ENCODE measurements at places on chromosomes 7 and 10. TPM values are rescaled to one million over a fixed set of nuclear protein-coding genes. Genes with fewer than 3 reads are reported as not detected.
A peak's percentile ranks its signal among the peaks of the same experiment; 100 is the strongest.

NEURL1 gene
- 1.3 TPM for total RNA-seq

- no peak for DNase-seq
These were observed 17.2 kb downstream of the PANK1 start for GRCh38 chr10:89627830-89628229.

GRCh38 chr7:106520962-106521514 lies 139.9 kb downstream of the CCDC71L start:
- DNase-seq: no peak

TRPV5 gene
- not detected for total RNA-seq

GRCh38 chr7:1593091-1593866 lies 23.4 kb upstream of the PSMG3 start:
- DNase-seq: no peak

- DNase-seq: no peak
These were observed 3.6 kb upstream of the TLL2 start for GRCh38 chr10:96517284-96517683.

DNA sequence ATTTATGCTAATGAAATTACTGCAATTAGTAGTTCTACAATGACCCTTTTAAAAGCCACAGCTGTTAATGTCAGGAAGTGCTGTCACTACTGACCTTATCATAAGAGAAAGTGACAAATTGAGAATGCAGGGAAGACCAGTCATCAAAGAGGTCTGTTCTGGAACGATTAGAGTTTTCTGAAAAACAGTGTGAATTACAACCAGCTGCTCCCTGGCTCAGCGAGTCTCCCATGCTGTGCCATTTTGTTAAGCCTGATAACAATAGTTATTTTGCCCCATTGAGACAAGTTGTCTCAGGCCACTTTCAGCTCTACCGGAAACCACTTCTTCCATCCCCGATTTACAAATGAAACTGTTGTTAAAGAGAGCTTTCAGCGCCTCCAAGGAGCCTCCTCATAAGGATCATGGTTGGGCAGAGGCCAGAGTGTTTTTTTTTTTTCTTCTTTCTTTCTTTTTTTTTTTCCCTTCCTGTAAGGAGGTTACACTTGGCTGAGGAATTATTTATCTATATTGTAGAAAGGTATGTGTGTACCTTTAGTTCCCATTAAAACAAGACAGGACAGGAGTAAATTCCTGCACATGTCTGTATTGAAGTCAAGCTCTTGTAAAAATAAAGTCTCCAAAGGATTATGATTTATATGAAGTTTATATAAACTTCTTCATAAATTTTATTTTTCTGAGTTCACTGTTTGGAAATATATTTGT lies 173.6 kb downstream of the CDCA7L start:
- DNase-seq: no peak

NEUROG3 gene
- not detected for total RNA-seq

DNA sequence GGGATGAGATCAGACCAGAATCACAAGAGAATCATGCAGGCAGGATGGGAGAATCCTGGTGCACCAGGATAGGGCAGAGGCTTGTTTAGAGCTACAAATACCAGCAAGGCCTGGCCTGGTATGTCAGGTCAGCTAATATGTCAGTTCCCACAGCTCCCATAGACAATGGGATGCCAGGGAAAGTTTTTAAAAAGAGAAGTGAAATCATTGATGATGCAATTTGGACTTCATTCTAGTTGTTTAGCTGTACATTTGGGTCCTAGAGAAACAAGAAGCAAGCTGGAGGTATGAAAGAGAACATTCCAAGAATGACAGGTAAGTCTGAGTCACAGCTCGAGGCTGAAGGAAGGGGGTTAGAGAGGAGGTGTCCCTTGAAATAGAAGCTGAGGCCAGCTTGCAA lies 45.2 kb downstream of the GPR141 start:
- no peak for DNase-seq

- DNase-seq: peak; percentile 76
These were observed 115.9 kb upstream of the EEPD1 start for GRCh38 chr7:36037121-36037662.

HABP2 gene
- 0.07 TPM for total RNA-seq

DNA sequence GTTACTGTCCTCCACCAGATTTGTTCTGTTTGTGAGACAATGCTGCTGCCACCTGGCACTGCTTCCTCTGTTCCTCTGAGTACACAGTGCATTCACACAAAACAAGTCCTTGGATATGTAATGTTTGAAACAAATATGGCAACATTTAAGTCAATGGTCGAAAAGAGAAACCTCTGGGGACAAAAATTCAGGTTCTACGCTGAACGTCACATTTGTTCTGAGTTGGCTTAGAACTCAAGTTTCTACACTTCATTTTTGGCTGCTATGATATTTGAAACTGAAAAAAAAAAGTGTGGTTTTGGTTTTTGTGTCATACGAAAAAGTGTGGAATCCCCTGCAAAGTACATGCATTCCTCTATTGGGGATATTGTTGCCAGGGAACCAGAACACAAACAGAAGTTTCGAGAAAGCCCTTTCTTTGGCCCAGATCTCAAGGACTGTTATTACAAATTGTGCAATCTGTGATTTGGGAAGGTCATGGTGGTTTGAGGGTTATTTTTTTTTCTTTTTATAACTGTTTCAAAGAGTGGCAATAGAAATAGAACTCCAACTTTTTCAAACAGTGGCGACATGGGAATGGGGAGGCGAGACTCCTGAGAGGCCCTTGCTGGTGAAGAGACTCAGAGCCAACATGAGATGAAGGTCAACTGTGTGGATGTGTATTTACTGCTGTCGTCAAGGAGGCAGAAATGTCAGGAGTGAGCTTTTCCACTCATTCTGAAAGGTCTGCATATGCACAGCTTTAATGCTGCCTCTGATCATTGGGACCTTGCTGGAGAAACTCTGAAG lies 127.5 kb downstream of the CUBN start:
- DNase-seq: no peak

GRCh38 chr10:92342796-92343195 lies 51.8 kb downstream of the MARCHF5 start:
- no peak for DNase-seq

DNA sequence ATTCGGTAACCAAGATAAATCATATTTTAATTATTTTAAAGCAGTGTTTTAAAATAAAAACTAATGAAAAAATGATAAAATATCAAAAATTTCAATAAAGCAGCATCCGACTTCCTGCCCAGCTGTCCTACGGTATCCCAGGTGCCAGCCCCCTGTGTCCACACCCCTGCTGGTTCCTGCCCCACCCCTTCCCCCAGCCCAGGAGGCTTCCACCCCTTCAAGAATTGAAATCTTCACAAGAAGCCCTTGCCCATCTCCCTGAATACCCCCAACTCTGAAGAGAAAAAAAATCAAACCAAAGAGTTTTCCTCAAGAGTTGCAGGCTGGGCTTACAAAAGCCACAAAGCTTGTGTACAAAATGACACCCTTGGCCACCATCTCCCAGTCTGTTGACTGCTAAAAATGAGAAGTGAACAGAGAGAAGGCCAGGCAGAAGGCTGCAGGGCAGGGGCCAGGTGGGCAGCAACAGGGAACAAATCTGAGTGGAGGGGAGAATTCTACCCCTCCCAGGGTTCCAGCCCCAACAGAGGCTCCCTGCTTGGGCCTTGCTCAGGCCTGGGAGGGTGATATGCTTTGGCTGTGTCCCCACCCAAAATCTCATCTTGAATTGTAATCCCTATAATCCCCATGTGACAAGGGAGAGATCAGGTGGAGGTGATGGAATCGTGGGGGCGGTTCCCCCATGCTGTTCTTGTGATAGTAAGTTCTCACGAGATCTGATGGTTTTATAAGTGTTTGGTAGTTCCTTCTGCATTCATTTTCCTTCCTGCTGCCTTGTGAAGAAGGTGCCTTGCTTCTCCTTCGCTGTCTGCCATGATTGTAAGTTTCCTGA lies 14.5 kb downstream of the GPRIN2 start:
- no peak for DNase-seq

DNA sequence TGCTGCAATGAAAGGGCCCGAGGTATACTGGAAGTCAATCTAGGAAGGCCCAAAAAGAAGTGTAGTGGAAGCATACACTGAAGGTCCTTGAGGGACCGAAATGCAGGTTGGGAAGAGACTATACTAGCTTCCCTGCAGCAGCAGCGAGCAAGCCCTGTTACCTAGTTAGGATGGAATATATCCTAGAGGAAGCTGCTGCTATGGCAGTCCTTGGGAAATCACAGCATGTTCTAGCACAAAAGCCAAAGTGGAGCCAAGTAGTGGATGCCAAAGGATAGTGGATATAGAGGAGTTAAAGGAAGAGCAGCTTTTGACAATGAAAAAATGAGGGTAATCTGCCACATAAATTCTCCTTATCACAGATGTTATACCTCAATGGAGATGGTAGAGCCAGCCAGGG lies 123.8 kb upstream of the STARD3NL start:
- no peak for DNase-seq

- DNase-seq: no peak
These were observed 520.2 kb upstream of the ZWINT start for GRCh38 chr10:56881218-56881617.

- no peak for DNase-seq
These were observed 156.5 kb downstream of the WDR37 start for GRCh38 chr10:1212571-1213141.

ARPC1A gene
- total RNA-seq: 216 TPM

- no peak for DNase-seq
These were observed 117.3 kb upstream of the ZNF438 start for GRCh38 chr10:31148951-31149350.

- no peak for DNase-seq
These were observed 144.2 kb downstream of the CXCL12 start for GRCh38 chr10:44240584-44241205.

- no peak for DNase-seq
These were observed 313.5 kb downstream of the TCERG1L start for GRCh38 chr10:130998046-130998435.

GRCh38 chr7:29955799-29956486 lies 33.7 kb downstream of the SCRN1 start:
- no peak for DNase-seq

GRCh38 chr7:20293336-20293735 lies 37.4 kb upstream of the ITGB8 start:
- no peak for DNase-seq

TMEM176A gene
- 18.9 TPM for total RNA-seq

TNPO3 gene
- total RNA-seq: 50.8 TPM

DNA sequence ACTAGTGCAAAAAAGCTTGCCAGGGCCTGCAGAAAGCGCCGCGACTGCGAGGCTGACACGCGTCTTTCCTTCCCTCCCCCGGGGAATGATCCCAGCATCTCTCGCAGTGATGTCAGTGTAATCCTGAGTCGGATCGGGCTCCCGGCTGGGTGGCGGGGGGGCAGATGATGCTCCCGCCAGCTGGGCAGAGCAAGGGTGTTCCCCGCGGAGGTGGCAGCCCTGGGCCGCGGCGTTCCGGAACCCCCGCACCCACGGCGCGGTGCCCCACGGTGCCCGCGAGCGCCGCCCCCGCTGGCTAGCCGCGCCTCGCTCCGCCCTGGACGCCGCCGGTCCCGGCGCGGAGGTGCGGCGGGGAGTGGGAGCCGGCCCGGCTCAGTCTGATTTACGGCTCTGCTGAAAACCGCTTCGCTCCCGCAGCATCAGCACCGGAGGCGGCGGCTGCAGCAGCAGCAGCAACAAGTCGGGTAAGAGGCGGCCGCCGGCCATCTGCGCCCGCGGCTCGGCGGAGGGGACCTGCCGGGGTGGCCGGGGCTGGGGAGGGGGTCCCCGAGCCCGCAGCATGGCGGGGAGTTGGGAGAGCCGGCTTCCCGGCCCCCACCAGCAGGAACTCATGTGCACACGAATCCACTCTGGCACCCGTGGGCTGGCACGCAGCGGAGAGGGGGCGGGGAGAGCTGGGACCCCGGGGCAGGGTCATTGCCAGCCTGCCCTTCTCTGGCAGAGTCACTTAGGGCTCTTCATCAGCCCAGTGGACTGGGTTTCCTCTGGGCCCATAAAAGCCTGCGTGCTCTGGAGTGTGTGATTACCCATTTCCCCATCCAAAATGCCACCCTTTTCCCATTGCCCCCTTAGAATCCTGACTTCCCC lies at the start of gene ZNF365:
Gene ZNF365 (plus strand): TSS at position 375 of the 867 bp plus-strand sequence. CDS start 1,825 bp downstream, outside the sequence.
- no peak for DNase-seq

SPDYE9 gene
- total RNA-seq: not detected

DNA sequence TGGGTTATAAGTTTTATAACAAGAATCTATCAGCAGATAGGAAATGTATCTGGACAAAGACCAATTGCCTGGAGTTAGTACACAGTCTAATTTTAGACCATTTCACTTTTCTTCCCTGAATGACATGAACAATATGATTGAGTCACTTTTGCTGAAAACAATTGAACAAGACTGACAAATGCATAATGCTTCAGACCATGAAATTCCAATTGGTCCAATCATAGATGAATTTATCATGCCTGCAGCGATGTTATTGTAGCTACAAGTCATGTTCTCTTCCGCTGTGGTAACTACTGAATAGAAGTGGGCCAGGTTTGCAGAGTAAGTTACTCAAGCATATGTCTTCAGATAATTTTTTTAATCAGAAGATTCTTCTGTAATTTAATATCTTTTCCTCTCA lies 73.4 kb downstream of the VSTM2A start:
- DNase-seq: peak; percentile 59

- DNase-seq: no peak
These were observed 205.5 kb downstream of the SEMA3D start for GRCh38 chr7:84981055-84981976.

TMEM130 gene
- total RNA-seq: 0.33 TPM

- DNase-seq: no peak
These were observed 563 bp upstream of the JMJD1C start for GRCh38 chr10:63466144-63466935.

GTF2IRD1 gene
- 36.8 TPM for total RNA-seq

- DNase-seq: no peak
These were observed 76.1 kb downstream of the BICC1 start for GRCh38 chr10:58588673-58589265.

- no peak for DNase-seq
These were observed 11.2 kb upstream of the CRYGN start for GRCh38 chr7:151451156-151451555.

- DNase-seq: no peak
These were observed 51.9 kb upstream of the FAM180A start for GRCh38 chr7:135800560-135800959.

DNA sequence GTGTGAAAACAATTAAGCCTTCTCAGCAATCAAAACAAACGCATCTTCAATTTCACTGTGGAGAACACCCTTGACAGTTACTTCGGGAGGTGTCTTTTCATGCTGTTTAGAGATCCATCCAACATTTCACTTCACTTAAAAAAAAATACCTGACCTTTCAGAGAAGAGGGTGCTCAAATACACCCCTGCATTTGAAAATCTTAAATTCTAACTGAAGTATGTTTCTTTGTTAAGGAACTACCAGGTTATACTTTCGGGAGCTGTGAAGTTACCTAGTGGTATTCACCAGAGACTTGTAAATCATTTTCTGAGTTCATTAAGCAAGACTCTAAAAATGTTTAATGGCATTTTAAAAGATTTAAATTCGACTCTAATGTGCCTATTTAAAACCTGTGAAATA lies 38.8 kb downstream of the CNPY1 start:
- DNase-seq: no peak

LRIT1 gene
- total RNA-seq: not detected

GRCh38 chr10:124341768-124342135 lies 77.0 kb downstream of the OAT start:
- DNase-seq: no peak
